ENCODE measurements at places on chromosomes 3 and 15.

DNA sequence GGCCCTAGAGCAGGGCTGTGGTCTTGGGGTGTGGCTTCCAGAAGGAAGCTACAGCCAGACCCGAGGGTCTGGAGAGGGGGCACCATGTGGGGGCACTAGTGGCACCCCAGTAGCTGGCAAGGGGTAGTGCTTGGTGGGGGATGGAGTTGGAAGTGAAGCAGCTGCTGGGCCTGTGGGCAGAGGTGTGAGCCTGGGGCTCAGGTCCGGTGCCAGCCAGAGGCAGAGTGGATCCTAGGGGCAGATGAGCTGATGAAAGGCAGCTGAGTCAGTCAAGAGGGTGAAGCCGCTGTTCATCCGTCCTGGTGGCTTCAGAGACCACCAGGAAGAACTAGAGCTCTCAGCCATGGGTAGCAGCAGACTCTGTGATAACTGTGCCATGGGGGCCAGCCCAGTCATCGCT, 172.6 kb downstream of the TBC1D2B start:
- no peak for DNase-seq

- no peak for DNase-seq
These were observed 93.2 kb downstream of the CD47 start for GRCh38 chr3:107997671-107998070.

- DNase-seq = no peak
These were observed 25.1 kb downstream of the PDZRN3 start for GRCh38 chr3:73599605-73600004.

GRCh38 chr3:148309390-148310035, 388.2 kb upstream of the AGTR1 start:
- DNase-seq = peak; percentile 63

DNA sequence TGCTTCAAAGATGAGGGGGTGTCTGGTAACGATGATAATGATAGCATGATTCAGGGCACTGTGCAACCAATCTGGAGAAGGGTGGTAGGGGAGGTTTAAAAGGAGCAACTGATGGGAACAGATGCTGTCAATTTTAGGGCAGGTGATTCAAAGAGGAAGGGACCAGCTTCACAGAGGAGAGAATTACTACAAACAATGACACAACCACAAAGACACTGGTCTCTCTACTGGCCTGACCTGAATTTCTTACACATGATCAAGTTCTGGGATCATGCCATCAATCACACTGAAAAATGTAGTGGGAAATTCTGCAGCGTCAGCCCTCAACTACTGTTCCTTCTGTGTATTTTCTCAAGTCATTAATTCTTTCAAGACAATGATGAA, 2.6 kb upstream of the CDV3 start:
- DNase-seq = peak; percentile 48

GRCh38 chr15:89402518-89402805, 67.8 kb upstream of the POLG start:
- no peak for DNase-seq

DNA sequence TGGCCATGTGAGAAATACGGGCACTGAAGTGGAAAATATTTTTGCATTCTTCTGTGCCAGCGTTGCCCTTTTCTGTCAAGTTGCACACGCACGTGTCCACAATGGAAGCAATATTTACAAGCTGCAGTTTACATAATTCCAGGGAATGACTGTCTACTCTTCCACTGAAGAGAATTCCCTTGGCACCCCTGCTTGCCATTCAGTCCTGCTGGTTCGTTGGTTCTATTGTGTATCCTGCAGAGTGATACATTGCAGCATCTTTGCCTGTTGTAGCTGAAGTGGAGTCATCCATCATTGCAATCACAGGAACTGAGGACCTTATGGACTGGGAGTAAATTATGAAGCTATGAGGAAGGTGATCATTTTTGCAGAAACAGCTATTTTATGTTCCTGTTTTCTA, 759.4 kb downstream of the ROBO2 start:
- DNase-seq = no peak

- DNase-seq = peak; percentile 98
These were observed 29.1 kb downstream of the ANKRD28 start for GRCh38 chr3:15768421-15769255.

DNA sequence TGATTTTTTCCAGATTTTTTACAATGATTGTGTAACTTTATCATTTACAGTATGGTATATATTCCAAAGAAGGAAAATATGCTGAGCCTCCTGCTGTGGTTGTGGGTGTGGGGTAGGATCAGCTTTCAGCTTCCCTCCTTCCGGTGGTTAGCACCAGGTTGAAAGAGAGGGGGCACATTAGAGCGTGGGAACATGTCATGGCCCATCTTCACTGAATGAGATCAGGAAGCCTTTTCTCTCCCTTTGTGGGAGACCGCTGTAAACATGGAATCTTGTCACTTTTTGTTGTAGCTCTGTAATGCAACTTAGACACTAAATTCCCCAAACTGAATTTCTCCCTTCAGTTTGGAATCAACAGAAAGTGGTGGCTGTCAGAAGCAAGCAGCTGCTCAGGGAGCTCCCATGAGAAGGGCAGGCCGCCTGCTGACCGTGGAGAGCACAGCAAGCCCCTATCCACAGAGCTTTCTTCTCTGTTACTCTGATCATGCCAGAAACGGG, 86.7 kb upstream of the LIMD1 start:
- DNase-seq = peak; percentile 63

All from fibroblast of mammary gland (primary cell).